ENCODE measurements at places on chromosomes 12 and 14. TPM values are rescaled to one million over a fixed set of nuclear protein-coding genes. Genes with fewer than 3 reads are reported as not detected.

DNA sequence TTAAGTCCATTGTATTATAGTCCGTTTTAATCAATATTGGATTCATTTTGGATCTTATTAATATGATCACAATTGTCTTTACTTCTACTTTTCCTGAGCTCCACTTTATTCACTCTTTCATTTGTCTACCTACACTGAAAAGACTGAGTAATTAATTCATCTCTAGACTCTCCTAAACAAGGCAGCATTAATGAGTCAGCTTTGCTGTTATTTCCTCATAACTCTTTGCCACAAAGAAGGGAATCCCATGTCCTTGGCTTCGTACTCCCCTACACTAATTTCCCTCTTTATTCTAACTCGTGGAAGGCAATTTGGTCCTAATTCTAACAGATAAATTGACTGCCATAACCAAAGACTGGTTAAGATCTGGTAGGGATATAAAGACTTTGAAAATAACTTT lies 91.9 kb downstream of the ARMH4 start:
- DNase-seq, result no peak

GRCh38 chr12:117395766-117396165 lies 34.3 kb upstream of the NOS1 start:
- DNase-seq, result no peak

- no peak for DNase-seq
These were observed 2.0 kb downstream of the NFKBIA start for GRCh38 chr14:35402323-35403113.

PTPN6 gene
- polyA plus RNA-seq, result 1.3 TPM
